ENCODE measurements at places on chromosomes 1 and 21.

- no peak for DNase-seq
Observed at GRCh38 chr1:158819461-158820443, 11.4 kb upstream of the MNDA start.

DNA sequence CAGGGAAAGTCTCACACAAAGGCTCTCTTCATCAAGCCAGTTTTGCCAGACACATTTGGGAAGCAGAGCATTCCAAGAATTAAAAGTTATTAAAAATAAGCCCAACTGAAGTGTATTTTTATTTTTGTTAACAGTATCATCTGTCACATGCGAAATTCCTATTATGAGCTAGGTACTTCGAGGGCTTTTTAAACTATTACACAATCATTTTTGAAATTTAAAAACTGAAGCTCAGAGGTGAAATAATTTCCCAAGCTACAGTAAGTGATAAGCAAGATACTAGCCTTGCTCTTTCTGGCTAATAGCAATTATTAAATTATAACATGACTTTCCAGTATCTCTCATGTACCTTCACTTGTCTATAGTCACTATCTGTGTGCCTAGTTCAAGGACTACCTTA lies 12.0 kb upstream of the NRAS start:
- no peak for DNase-seq

- DNase-seq, result no peak
Observed at GRCh38 chr1:198764748-198765147, 125.9 kb downstream of the PTPRC start.

- DNase-seq, result no peak
Observed at GRCh38 chr1:60600532-60600931, 481.8 kb upstream of the NFIA start.

- DNase-seq, result no peak
Observed at GRCh38 chr1:213997038-213997771, 9.4 kb downstream of the PROX1 start.

GRCh38 chr1:228647523-228648444 lies 87.5 kb upstream of the RHOU start:
- no peak for DNase-seq

DNA sequence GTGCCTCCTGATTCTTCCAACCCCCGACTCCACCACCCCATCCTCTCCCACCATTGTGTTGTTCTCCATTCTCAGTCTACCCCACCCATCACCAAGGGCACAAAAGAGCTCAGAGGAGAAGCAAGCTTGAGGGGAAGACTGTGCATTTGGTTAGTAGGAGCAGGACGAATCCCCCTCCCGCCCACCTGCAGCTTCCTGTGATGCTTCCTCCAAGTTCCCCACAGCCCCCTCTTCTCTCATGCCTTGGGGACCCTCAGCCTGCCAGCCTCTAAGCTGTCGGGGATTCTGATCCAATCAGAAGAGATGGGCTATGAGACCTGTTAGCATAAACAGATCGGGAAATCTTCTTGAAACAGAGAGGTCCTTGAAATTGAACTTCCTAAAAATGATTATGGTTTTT lies 22.2 kb upstream of the CAPZB start:
- DNase-seq, result no peak

- no peak for DNase-seq
Observed at GRCh38 chr1:27099135-27099586, 55.8 kb downstream of the SLC9A1 start.

GRCh38 chr1:36805979-36806640 lies 228.2 kb downstream of the GRIK3 start:
- DNase-seq, result no peak

DNA sequence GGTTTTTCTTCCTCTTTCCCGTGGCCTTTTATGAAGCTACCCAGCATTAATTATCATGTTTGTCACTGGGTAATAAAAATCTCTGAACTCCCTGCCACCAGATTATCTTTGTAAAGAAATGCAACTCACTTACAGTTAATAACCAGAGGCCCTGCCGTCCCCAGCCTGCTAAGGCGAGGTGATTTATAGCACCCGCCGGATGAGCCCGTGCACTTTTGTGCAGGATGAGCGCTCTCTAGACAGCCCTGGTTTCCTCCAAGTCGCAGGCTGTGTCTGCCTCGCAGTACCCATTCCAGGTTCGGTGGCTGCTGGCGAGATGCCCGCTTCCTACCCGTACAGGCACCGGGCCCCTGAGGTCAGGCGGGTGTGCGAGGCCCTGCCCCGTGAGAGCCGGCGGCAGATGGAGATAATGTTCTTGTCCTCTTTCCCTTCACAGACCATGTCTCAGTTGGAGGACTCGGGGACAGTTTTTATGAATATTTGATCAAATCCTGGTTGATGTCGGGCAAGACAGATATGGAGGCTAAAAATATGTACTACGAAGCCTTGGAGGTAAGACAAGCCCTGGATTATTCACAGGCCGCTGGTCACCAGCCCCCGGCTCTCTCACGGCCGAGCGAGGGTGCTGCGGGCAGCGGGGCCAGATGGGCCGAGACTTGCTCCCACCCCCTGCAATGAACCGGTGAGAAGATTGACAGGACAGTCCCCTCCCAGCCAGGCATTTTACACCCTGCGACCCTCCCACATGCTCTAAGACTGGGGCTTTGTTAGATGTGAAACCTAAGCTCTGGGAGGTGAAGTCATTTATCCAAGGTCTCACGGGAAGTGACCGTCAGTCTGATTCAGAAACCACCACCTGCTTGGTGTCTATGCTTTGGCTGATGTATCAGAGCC lies 28.5 kb upstream of the SELENON start:
- DNase-seq, result no peak

DNA sequence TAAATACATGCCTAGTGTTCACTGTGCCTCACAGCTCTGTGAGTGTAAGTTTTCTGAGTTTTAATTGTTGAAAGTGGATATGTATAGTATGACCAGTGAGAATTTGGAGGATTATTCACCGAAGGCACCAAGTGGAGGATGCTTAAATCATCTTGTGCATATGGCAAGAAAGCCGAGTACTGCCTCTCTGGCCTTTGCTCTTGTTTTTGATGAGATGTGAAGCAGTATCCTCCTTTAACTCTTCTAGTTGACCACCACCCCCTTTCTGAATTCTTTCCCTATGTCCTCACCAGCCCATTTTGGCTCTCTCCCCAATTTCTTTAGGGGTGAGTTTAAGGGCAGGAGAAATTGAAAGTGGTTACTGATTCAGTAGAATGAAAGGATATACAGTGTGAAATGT lies 130.4 kb downstream of the SYT2 start:
- DNase-seq, result no peak

GRCh38 chr1:158800526-158800925 lies 19.5 kb upstream of the OR6N2 start:
- DNase-seq, result no peak

DNA sequence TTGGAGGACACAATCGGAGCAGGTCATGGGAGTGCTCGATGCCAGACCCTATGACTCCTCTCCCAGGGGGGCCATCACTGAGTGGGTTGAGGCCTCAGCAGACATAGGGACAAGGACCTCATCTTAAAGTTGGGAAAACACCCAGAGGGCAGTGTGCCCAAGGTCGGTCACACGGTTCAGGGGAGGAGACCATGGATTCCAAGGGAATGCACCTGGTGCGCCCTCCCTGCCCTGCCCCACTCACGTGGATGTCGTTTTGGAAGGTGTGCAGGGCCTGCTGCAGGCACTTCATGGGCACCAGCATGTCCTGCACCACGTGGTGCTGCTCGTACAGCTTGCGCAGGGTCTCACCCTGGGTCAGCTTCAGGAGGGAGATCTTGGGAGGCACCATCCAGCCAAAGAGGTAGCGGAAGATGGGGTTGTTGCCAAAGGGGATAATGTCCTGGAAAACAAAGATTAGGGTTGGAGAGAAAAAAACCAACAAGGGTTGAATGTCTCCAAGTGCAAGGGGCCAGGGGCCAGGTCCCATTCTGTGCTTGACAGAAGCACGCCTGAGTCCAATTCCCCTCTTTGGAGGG lies 33.1 kb downstream of the DHCR24 start:
- no peak for DNase-seq

- no peak for DNase-seq
Observed at GRCh38 chr1:29415156-29415830, 179.0 kb downstream of the PTPRU start.

- no peak for DNase-seq
Observed at GRCh38 chr1:54377040-54377691, 29.0 kb downstream of the SSBP3 start.

DNA sequence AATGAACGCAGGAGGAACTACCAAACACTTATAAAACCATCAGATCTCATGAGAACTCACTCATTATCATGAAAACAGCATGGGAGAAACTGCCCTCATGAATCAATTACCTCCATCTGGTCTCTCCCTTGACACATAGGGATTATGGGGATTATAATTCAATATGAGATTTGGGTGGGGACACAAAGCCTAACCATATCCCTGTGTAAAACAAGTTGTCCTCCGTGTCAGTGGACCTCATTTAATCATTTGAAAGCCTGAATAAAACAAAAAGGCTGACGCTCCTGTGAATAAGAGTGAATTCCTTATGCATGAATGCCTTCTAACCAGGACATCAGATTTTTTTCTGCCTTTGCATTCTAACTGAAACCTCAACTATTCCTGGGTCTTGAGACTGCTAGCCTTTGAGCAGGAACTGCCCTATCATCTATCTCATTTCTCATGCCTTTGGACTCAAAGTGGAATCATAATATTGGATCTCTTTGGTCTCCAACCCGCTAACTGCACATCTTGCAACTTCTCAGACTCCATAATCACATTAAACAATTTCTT lies 648.8 kb downstream of the ADGRL2 start:
- no peak for DNase-seq

GRCh38 chr1:51559501-51559900 lies 40.4 kb upstream of the EPS15 start:
- no peak for DNase-seq

GRCh38 chr1:228308628-228309325 lies 97.9 kb downstream of the TRIM11 start:
- no peak for DNase-seq

- no peak for DNase-seq
Observed at GRCh38 chr21:33378081-33378480, 25.1 kb upstream of the IFNGR2 start.

GRCh38 chr1:226474041-226474440 lies 66.1 kb upstream of the PARP1 start:
- no peak for DNase-seq

- no peak for DNase-seq
Observed at GRCh38 chr1:31750858-31751510, 13.2 kb downstream of the ADGRB2 start.

DNA sequence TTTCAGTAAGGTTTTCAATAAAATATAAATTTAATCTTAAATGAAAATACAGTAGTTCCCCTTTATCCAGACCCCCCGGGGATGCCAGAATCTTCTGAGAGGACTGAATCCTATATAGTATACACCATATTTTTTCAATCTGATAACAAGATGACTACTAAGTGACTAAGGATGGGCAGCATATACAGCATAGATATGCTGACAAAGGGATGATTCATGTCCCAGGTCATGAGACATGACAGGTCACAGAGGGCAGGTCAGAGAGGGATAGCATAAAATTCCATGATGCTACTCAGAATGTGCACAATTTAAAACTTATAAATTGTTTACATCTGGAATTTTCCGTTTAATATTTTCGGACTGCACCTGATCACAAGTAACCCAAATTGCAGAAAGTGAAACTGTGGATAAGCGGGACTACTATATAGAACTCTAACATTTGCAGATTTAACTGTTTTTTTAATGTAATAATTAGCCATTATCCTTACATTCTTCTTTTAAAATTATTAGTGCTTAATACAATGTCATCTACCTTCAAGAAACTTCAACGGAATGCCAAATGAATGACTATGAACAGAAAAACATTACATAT lies 48.8 kb downstream of the LRRC40 start:
- DNase-seq, result no peak

DNA sequence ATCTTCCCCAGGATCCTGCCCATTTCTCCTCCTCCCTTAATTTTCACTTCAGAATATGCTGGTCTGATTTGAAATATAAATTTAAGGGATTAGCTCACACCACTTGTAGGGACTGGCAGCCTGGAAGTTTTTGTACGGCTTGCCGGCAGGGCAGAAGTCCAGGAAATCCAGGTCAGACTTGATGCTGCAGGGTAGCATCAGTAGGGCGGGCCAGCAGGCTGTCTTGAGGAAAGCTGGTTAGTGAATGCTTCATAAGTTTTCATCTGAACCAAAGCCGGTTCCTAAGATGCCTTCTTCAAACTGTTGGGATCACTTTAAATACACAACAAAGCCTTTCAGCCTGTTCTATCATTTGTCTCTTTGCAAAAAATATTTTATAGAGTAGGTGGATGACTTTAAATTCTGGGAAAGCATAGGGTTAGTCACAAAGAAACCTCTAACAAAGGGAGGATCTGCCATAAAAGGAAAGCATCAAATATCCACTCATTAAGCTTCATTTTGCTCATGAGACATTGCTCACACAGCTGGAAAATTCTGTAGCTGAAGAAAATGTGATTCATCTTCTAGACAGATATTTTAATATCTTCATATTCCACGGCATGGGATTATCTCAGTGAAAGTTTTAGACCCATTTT lies 90.7 kb upstream of the GFI1 start:
- no peak for DNase-seq

DNA sequence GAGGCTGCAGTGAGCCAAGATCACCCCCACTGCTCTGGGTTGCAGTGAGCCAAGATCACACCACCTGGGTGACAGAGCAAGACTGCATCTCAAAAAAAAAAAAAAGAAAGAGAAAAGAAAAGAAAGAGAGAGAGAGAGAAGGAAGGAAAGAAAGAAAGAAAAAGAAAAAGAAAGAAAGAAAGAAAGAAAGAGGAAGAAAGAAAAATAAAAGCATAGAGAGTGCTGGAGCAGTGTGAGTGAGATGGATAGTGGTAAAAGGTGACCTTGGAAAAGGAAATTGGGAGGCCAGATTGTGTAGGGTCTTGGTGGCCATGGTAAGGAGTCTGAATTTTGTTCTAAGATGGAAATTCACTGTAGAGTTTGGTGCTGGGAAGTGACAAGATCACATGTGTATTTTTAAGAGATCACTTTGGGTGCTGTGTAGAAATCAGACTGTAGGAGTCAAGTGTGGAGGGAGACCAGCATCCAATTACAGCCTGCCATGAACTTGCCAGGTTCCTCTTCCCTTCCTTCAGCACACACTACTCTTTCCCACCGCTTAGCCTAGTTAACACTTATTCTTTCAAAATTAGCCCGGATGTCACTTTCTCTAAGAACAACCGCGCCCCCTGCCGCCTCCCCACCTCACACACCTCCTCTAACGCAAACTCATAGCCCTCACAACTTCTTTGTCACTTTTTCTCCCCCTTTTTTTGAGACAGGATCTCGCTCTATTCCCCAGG lies 17.9 kb downstream of the MTX1 start:
- DNase-seq, result peak; percentile 74

Data from C1 segment of cervical spinal cord (tissue), 14 donors.